Right atrium auricular region (tissue), 2 donors: ENCODE measurements at places on chromosomes 7 and 10.

DNA sequence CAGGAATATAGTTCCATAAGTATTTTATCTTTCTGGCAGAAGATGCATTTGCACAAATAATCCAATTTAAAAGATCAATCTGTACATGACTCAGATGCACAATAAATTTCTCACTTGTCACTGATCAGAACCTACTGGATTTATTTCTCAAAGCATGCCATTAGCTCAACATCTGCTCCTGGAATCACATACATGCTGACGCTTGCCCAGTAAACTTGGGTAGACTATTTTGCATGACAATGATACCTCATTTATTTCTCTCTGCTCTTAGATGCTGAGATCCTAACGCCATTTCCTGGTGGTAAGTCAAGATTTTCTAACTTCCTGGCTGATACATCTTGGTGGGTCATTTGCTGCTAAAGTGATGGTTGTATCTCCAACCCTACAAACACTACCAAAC is 33.8 kb upstream of the C10orf120 start:
- no peak for DNase-seq

- DNase-seq, result peak; percentile 75
Measured at GRCh38 chr7:140640727-140641523, at the start of gene DENND2A. DENND2A (minus strand) TSS chr7:140640813; CDS start chr7:140602397, 38,416 bp downstream.

GRCh38 chr10:120262857-120263547 is 194.0 kb upstream of the PLPP4 start:
- no peak for DNase-seq

GRCh38 chr7:66125052-66125694 is 10.5 kb downstream of the CRCP start:
- DNase-seq, result no peak

GRCh38 chr10:72784551-72785351 is 92.8 kb downstream of the MCU start:
- no peak for DNase-seq
